ENCODE measurements at places on chromosomes 7 and 10. TPM values are rescaled to one million over a fixed set of nuclear protein-coding genes. Genes with fewer than 3 reads are reported as not detected.

The ZNF25 gene
- total RNA-seq: 13.1 TPM

The LANCL2 gene
- 17.2 TPM for total RNA-seq

The KIAA1217 gene
- 12.2 TPM for total RNA-seq

The FAM237B gene
- not detected for total RNA-seq

The NKX6-2 gene
- total RNA-seq: not detected

The EFCAB10 gene
- not detected for total RNA-seq

All from hair follicle dermal papilla cell (primary cell).